ENCODE measurements at places on chromosomes 16 and 17.

DNA sequence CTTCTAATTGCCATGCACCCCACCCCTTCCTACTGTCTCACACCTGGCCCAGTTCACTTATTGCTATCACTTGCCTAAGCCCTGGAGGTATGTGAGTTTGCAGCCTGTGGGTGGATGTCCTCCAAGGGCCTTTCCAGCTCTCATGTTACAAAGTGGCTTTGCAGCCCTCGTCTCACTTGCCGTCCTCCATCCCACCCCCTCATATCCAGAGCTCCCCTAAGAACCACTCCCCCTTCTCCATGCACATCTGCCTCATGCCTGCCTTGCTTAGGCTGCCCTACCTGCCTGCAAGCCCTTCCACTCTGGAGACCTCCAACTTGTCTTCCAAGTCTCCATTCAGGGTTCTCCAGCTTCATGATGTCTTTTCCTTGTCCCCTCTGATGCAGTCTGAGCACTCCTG is 119.4 kb upstream of the NLRP1 start:
- no peak for DNase-seq

- DNase-seq, result no peak
Measured at GRCh38 chr17:27157297-27157696, 136.6 kb upstream of the WSB1 start.

DNA sequence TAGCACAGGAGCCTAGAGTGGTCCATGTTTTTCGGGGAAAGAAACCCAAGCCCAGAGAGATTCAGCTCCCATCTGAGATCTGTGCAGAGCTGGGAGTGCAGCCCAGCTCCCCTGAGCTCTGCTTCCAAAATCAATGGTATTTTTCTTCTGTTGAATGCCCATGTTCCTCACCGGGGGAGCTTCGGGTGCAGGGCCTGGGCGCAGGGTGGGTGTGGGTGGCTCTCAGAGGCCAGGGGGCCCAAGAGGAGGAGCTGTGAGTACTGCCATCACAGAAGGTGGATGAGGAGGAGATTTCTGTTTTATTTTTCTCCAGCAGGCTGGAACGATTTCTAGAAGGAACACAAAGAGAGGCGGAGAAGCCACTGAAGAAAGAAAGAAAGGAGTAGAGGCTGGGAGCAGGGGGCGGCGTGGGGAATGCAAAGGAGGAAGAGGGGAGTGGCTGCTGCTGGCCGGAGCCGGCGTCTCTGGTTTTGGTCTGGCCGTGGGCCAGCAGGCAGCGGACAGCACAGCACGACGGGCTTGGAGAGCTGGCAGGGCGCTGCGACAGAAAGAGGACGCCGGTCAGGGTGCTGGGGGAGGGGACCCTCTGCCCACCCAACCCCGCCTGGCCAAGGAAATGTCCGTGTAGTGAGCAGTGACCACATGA is 76.2 kb upstream of the KSR1 start:
- no peak for DNase-seq

- DNase-seq, result no peak
Measured at GRCh38 chr16:85240982-85241924, 129.0 kb upstream of the CIBAR2 start.

DNA sequence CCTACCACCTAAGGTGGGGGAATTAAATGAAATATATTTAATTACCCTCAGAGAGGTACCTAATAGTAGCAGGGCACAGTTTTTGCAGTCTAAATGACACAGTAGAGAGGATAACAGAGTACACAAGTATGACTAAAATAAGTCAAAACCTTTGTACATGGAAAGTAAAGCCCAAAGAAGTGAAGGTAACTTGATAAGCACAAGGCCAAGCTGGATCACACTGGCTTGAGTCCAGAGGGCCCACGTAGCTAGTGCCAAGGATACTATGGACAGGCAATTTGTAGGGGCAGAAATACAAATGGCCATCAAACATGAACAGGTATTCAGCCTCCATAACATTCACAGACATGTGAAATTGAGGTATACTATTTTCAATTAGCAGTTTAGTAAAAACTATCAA is 7.6 kb downstream of the MYO18A start:
- no peak for DNase-seq

Measured in esophagus squamous epithelium (tissue), 5 donors.